ENCODE measurements at places on chromosomes 1 and 21.

DNA sequence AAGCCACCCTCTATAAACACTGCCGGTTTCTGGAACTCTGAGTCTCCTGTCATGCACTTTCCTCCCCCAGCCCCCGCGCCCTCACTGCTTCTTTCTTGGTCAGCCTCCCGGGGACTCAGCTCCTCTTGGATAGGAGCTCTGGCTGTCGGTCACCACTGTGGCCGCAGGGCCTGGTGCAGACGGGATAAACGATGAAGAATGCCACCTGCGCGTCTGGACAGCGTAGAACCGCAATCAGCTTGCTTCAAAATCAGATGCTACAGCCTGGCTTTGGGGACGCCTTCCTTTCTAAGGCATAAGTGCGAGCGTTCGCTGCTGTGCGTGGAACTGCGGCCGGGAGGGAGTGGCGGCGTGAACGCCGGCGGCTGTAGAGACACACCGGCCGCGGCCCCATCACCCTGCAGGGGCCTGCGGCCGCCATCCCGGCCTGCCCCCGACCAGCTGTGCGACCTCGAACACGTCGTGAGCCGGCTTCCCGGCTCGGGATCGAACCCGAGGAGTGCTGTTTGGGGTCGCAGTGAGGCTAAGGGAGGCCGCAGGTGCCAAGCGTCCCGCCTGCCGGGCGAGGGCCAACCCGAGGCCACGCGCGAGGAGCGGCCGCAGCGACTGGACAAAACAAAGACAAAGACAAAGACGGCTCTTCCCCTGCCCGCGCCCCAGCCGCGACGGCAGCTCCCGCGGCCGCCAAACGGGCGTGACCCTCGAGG lies 688 bp downstream of the PTTG1IP start:
- peak; percentile 38 for DNase-seq

DNA sequence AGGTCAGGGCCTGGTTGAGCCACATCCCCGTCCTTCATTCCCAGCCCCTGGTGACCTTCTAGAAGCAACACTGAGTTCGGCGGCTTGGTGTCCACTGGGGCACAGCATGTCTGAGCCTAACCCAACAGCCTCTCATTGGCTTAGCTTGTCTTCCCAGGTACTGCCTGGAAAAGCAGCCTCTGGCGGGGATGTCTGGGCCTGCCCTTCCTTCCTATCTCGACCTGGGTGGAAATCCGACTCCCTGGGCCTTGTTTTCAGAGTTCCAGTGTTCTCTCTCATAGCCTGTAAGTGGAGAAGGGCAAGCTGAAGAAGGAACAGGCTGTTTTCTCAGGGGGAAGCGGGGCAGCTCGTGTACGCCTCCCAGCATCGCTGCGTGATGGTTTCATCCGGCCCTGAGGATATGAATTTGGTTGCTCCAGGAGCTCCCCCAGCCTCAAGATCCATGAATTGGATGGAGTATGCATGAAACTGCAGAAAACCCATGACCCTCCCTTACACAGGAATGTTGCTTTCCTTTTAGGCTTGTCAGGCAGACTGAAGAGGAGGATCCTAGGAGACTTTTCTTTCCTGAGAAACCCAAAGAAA lies 116.5 kb upstream of the IRF2BP2 start:
- no peak for DNase-seq

DNA sequence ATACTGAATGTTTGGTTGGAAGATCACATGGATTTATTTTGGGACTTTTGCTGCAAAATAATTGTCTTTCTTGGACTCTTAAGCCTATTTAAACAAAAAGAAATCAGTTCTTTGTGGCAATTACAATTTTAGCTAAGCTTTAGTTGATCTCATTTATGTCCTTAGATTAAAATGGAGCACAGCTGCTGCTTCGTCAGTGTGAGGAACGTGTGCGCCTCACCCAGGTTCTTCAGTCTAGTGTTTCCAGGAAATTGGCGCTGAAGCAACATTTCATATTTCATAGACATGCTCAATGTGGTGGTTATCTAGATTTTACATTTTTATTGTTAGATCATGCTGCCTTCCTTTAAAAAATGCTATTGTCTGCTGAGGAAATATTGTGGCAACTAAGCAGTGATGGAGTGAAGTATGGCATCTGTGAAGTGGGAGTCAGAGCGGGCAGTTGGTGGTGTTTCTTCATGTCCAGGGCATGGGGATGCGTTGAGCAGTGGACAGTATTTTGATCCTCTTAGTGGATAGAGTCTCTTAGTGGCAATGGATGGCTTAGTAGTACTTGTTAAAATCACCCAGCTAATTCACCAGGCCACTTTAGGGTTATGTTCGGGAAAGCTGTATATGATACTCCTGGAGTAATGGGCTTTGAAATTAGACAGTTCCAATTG lies 5.6 kb downstream of the DDI2 start:
- no peak for DNase-seq

GRCh38 chr1:228215663-228216116 lies 7.8 kb downstream of the OBSCN start:
- DNase-seq = no peak

DNA sequence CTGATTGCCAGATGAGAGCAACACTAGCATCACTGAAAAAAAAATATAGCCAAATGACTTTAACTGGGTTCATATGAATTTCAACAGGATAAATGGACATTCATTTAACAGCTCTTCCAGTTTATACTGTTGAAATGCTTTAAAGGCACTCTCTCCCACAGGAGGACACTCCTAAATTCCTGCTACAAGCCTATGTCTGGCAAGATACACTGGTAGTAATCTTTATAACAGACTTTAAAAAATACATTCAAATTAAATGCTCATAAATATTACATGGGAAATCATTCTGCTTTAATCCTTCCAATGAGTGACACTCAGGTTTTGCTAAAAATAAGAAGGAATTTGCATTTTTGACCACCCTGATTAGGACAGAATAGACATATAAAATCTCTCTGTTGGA lies 526.7 kb upstream of the ADAMTS5 start:
- no peak for DNase-seq

- DNase-seq = peak; percentile 40
These were observed 644 bp downstream of the UBE4B start for GRCh38 chr1:10033359-10033845.

- peak; percentile 99 for DNase-seq
These were observed 28.1 kb upstream of the RNF19B start for GRCh38 chr1:32992489-32993323.

All from cardiac fibroblast (primary cell).